Mesenchymal stem cell (in vitro differentiated cells and primary cell): ENCODE measurements at places on chromosomes 1 and 21.

- DNase-seq, result no peak
- H3K4me1 ChIP-seq, result no peaks in the 10 kb centered on the region
- no peaks in the 10 kb centered on the region for H3K27me3 ChIP-seq
- H3K36me3 ChIP-seq, result peaks cover 16% of the 10 kb centered on the region
- no peak overlapping the region for H3K4me3 ChIP-seq
Observed at GRCh38 chr1:116529199-116529631, 41.6 kb downstream of the CD58 start.

DNA sequence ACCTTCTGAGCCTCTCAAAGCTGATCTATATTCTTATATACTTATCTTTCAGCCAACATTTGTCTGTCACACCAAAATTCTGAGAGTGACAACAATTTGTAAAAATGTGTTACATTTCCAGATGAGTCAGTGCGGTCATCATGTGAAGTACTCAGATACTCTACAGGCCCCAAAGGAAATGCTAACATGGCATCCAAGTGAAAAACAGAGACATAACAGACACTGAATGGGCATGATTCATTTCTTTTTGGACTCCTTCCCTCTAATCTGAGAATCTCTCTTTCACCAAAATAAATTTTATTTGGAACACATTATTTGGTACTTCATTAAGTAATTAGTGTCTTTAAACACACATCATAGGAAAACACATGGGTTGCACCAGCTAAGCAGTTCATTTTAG is 96.6 kb downstream of the SLC44A5 start:
- H3K27me3 ChIP-seq, result no peaks in the 10 kb centered on the region
- peak; percentile 37 for DNase-seq
- no peaks in the 10 kb centered on the region for H3K4me1 ChIP-seq
- H3K36me3 ChIP-seq, result no peaks in the 10 kb centered on the region
- H3K4me3 ChIP-seq, result no peak overlapping the region

- no peaks in the 10 kb centered on the region for H3K36me3 ChIP-seq
- peaks cover 64% of the 10 kb centered on the region for H3K27me3 ChIP-seq
- peaks cover 10% of the 10 kb centered on the region for H3K4me1 ChIP-seq
- DNase-seq, result no peak
Observed at GRCh38 chr1:3482378-3482849, 27.9 kb downstream of the ARHGEF16 start.

- no peak overlapping the region for H3K27ac ChIP-seq
- DNase-seq, result no peak
- no peak overlapping the region for H3K4me3 ChIP-seq
- H3K4me1 ChIP-seq, result no peaks in the 10 kb centered on the region
Observed at GRCh38 chr1:166852918-166853317, 13.6 kb downstream of the POGK start.

- no peak for DNase-seq
- H3K4me3 ChIP-seq, result no peak overlapping the region
- H3K4me1 ChIP-seq, result no peaks in the 10 kb centered on the region
- no peaks in the 10 kb centered on the region for H3K27me3 ChIP-seq
- no peaks in the 10 kb centered on the region for H3K36me3 ChIP-seq
- H3K27ac ChIP-seq, result no peak overlapping the region
Observed at GRCh38 chr1:219083631-219084030, 90.0 kb upstream of the LYPLAL1 start.

- no peak overlapping the region for H3K4me3 ChIP-seq
- H3K4me1 ChIP-seq, result peaks cover 11% of the 10 kb centered on the region
- DNase-seq, result peak; percentile 49
- no peaks in the 10 kb centered on the region for H3K27me3 ChIP-seq
Observed at GRCh38 chr1:38997901-38998190, 6.8 kb downstream of the AKIRIN1 start.

- no peaks in the 10 kb centered on the region for H3K27me3 ChIP-seq
- H3K4me1 ChIP-seq, result no peaks in the 10 kb centered on the region
- no peak overlapping the region for H3K4me3 ChIP-seq
- DNase-seq, result no peak
Observed at GRCh38 chr1:41048540-41048939, 27.0 kb upstream of the SLFNL1 start.

DNA sequence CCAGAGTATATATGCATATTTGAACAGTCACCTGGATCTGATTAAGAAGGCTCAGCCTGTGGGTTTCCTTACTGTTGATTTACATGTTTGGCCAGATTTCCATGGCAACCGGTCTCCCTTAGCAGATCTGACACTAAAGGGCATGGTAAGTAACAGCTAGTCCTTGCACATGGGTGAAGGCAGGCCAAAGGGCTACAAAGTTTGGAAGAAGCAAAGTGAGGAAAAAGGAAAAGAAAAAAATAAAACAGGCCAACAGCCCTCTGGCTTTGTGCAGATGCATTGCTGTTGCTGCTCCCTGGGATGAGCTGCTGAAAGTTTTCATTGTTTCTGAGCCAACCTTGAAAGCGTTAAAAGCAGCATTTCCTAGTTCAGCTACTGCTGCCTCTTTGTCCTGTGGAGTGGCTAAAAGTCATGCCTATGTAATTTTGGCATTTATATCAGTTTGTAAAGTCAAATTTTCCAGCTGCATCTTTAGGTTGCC is 176.5 kb upstream of the HOOK1 start:
- H3K4me1 ChIP-seq, result no peaks in the 10 kb centered on the region
- no peaks in the 10 kb centered on the region for H3K27me3 ChIP-seq
- no peak overlapping the region for H3K4me3 ChIP-seq
- peak; percentile 61 for DNase-seq

DNA sequence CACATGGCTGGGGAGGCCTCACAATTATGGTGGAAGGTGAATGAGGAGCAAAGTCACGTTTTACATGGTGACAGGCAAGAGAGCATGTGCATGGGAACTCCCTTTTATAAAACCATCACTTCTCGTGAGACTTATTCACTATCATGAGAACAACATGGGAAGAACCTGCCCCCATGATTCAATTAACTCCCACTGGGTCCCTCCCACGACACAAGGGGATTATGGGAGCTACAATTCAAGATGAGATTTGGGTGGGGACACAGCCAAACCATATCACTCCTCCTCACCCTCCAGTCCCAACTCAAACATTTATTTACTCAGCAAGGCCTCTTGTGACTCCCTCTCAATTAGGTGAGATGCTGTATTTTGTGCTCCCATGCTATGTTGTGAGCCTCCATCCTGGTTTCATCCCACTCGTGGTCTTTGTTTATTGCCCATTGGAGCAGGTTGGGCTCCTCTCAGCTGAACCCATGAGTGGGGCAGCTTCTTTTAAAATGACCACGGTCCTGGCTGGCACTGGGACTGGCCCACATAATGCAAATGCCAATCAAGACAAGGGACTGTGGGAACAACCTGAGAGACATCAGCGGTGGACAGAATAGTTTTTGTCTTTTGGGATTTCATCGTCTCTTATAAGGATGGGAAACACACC is 28.8 kb downstream of the IRF2BP2 start:
- H3K4me1 ChIP-seq, result peaks cover 2% of the 10 kb centered on the region
- no peaks in the 10 kb centered on the region for H3K36me3 ChIP-seq
- H3K27me3 ChIP-seq, result no peaks in the 10 kb centered on the region
- H3K4me3 ChIP-seq, result no peak overlapping the region

DNA sequence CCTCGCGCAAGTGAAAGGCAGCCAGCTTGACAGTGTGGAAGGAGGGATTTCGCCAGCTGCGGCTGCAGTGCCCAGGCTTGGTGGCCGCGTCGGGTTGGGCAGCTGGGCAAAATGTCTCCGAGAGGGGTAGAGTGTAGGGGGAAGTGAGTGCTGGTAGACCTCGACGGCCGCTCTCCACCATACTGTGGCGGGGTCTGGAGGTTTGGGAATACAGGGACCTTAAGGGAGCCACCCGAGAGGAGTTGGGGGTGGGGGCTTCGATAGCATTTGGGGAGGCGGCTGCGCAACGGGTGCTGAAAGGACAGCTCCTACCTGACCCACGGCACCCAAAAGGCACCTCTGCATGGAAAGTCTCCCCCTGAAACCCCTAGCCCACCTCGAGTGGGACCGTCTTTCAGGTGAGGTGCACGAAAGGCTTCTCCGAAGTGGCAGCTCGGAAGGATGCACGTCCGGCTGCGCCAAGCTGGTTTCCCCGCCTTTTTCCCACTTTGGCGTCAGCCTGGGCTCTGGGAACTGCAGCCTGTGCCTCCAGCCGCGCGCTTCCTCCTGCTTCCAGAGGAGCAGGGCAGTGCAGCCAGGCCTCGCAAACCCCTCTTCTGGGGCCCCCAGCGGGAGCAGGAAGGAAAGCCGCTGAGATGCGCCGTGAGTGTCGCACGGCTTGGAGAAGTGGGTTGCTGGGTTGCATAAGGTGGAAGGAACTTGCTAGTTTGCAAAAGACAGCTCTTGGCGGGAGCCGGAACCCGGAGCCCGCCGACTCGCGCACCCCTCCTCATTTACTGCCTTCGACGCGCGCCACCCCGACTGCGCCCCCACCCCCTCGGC is 531 bp upstream of the HMGN2 start:
- peak; percentile 91 for DNase-seq
- H3K27me3 ChIP-seq, result no peaks in the 10 kb centered on the region
- H3K4me1 ChIP-seq, result peaks cover 14% of the 10 kb centered on the region
- peaks cover 54% of the 10 kb centered on the region for H3K36me3 ChIP-seq
- H3K27ac ChIP-seq, result peak overlapping the region; percentile 13

DNA sequence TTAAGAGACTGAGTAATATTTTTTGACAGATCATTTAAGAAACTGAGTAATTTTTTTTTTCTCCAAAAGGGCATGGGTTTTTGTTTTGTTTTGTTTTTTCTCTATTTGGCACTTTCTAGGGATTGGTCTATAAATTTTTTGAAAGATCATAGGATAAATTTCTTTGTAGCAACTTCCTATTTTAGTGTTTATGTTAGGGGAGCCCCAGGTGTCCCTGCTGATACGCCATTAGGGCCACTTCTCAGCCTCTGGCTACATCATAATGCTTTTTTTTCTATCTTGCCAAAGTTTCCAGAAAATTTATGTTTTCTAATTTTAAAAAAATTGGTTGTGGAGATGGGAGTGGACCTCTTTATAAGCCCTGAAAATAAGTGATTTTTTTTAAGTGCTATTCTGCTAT is 2.6 kb downstream of the GABPA start:
- H3K4me1 ChIP-seq, result peaks cover 3% of the 10 kb centered on the region
- H3K27me3 ChIP-seq, result no peaks in the 10 kb centered on the region
- no peaks in the 10 kb centered on the region for H3K36me3 ChIP-seq
- H3K4me3 ChIP-seq, result no peak overlapping the region

DNA sequence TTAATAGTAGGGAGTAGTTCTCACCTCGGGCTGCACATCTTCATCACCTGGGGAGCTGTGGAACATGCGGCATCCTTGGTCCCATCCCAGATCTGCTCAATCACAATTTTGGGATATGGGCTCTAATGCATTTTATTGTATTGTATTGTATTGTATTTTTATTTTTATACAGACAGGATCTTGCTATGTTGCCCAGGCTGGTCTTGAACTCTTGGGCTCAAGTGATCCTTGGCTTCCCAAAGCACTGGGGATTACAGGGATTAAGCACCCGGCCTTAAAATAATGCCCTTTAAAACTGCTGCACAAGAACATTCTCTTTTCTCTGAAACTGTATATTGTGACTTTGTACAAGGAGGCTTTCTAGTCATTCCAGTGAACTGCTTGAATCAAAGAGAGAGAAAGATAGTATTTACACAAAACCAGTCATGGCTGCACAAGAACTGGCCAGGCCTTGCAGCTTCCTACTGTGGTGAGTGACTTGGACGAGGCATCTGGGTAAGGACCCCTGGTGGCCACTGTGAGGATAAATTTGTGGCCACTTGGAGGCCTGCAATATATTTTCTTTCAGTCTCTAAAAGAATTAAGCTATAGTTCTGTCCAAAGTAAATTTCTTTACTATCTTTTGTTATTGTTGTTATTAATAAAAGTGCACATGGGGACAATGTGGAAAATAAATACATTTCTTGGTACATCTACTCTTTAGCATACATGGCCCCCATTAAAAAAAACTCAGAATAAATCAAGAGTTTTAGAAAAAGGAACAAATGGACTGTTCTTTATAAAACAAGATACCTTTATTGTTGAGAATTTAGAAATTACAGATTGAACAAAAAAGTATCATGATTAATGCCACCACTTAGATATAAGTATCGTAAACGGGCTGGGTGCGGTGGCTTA is 48.0 kb downstream of the TBCE start:
- no peak overlapping the region for H3K27ac ChIP-seq
- peak; percentile 81 for DNase-seq
- H3K36me3 ChIP-seq, result peaks cover 30% of the 10 kb centered on the region

DNA sequence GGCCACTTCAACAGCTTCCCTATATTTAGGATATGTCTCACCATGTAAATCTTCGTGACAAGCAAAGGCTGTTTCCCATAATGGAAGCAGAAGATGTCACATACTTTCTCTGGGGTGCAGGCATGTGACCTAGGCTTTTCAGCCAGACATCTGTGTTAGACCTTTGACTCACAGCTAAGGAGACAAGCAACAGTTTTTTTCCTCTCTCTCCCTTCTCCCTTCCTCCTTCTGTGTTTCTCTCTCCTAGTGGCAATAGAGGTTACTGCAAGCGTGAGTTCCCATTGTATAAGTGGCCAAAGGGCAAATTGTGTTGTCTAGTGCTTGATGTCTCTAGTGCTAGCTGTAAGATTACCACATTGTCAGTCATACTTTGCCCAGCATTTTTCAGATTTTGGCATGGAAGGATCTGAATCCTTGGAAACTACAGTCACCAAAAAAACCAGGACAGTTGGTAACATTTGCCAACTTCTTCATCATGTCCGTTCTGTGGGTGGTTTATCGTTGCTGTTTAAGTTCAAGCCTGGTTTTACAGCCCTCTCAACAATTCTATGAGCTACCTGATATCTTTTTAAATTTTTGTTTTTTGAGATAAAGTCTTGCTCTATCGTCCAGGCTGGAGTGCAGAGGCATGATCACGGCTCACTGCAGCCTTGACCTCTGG is 44.4 kb upstream of the RABGAP1L start:
- no peak overlapping the region for H3K4me3 ChIP-seq
- H3K27me3 ChIP-seq, result no peaks in the 10 kb centered on the region
- H3K36me3 ChIP-seq, result no peaks in the 10 kb centered on the region
- peak; percentile 77 for DNase-seq
- H3K27ac ChIP-seq, result no peak overlapping the region

GRCh38 chr1:24874056-24874455 is 56.0 kb downstream of the RUNX3 start:
- H3K36me3 ChIP-seq, result no peaks in the 10 kb centered on the region
- peaks cover 41% of the 10 kb centered on the region for H3K27me3 ChIP-seq
- no peak overlapping the region for H3K4me3 ChIP-seq
- no peak overlapping the region for H3K27ac ChIP-seq
- no peak for DNase-seq

- peaks cover 65% of the 10 kb centered on the region for H3K27me3 ChIP-seq
- no peak overlapping the region for H3K4me3 ChIP-seq
- no peaks in the 10 kb centered on the region for H3K36me3 ChIP-seq
- no peak overlapping the region for H3K27ac ChIP-seq
- no peak for DNase-seq
Observed at GRCh38 chr21:45581322-45581712, 39.1 kb upstream of the SLC19A1 start.

- peak; percentile 64 for DNase-seq
- H3K27me3 ChIP-seq, result no peaks in the 10 kb centered on the region
- H3K4me1 ChIP-seq, result peaks cover 42% of the 10 kb centered on the region
- no peak overlapping the region for H3K27ac ChIP-seq
- H3K36me3 ChIP-seq, result peaks cover 21% of the 10 kb centered on the region
Observed at GRCh38 chr1:15423355-15424077, 13.8 kb downstream of the EFHD2 start.

- no peak overlapping the region for H3K4me3 ChIP-seq
- H3K27ac ChIP-seq, result no peak overlapping the region
- H3K27me3 ChIP-seq, result no peaks in the 10 kb centered on the region
- peak; percentile 68 for DNase-seq
Observed at GRCh38 chr1:84347271-84347931, 45.9 kb downstream of the SAMD13 start.

GRCh38 chr21:36724660-36725059 is 25.7 kb downstream of the SIM2 start:
- H3K36me3 ChIP-seq, result no peaks in the 10 kb centered on the region
- H3K4me1 ChIP-seq, result peaks cover 7% of the 10 kb centered on the region
- peaks cover 42% of the 10 kb centered on the region for H3K27me3 ChIP-seq
- DNase-seq, result no peak
- no peak overlapping the region for H3K27ac ChIP-seq
